ENCODE measurements at places on chromosomes 3 and 15.

GRCh38 chr3:29344935-29345334 is 64.1 kb downstream of the RBMS3 start:
- no peak for DNase-seq

DNA sequence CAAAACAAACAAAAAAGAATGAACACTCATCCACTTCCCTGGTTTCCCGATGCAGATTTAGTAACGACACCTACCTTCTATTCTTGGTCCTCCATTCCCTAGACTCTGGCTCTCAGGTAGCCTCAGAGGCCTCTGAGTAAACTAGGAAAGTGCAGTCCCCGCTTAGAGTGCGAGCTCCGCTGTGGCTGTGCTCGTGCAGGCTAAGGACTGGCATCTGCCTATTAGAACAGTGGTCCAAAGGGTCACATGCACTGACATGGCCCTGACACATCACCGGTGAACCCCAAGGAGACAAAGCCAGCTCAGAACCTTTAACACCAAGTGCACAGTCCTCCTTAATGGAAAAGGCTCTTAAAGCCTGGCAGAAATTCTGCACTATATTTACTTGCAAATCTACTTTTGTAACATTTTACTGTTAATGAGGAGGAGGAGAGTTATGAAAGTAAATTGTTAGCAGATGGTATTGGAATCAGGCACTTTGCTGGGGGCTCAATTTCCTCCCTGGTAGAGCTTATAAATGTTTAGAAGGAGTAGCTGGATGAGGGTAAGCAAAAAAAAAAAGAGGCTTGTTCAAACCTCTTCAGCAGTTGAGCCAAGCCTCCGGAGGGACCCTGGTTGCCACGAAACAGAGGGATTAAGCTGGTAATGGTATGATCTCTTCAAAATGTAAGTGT is 31.1 kb downstream of the VGLL4 start:
- DNase-seq: no peak

GRCh38 chr15:69497076-69497475 is 44.5 kb downstream of the RPLP1 start:
- DNase-seq: no peak

DNA sequence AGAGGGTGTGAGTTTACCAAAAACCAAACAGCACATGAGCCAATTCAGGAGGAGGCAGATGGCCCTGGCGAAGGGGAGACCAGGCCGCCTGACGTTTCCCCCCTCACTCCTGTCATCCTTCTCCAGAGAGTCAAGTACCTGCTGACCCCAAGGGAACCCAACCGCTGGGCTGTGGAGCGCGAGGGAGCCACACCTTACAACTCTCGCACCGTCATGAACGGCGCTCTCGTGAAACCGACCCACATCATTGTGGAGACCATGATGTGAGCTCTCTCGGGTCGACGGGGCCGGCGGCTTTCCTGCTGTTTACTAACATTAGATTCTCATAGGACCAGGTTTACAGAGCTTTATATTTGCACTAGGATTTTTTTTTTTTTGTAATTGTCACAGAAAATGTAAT is 55.4 kb downstream of the GRIP2 start:
- DNase-seq: no peak

DNA sequence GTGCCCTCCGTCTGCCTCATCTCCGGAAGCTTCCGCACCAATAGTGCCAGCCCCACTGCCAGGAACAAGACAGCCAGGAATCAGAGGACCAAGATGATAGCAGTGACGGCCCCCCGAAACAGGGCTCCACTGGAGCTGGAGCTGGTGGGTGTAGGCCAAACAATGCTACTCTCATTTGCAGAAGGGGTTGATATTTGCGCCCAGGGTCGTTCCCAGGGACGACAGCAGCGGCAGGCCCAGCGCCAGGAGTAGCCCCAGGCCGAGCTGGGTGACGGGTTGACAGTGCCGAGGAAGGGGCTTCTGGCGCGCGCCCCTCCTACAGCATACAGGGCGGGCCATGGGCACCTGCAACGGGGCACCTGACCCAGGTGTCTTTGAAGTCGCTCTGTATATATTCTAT is 301.4 kb downstream of the CNTN6 start:
- no peak for DNase-seq

- no peak for DNase-seq
Observed at GRCh38 chr15:38076786-38077185, 142.3 kb downstream of the TMCO5A start.

DNA sequence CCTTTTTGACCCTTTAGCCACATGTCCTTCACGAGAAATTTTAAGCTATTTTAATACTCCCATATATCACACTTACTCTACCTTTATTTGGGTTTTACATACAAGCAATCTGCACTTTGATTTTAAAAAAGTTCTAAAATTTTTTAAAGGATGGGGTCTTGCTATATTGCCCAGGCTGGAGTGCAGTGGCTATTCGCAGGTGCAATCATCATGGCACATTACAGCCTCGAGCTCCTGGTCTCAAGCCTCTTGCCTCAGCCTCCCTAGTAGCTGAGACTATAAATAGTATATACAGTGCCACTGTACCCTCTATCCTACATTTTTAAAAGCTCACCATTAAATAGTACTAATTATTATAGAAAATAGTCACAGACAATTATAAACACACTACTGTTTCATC is 29.9 kb downstream of the NIT2 start:
- DNase-seq: no peak
